ENCODE measurements at places on chromosomes 3 and 15.

GRCh38 chr3:110767838-110768237, 303.8 kb upstream of the NECTIN3 start:
- DNase-seq = no peak

GRCh38 chr15:73232776-73233175, 136.0 kb downstream of the HCN4 start:
- DNase-seq = no peak

DNA sequence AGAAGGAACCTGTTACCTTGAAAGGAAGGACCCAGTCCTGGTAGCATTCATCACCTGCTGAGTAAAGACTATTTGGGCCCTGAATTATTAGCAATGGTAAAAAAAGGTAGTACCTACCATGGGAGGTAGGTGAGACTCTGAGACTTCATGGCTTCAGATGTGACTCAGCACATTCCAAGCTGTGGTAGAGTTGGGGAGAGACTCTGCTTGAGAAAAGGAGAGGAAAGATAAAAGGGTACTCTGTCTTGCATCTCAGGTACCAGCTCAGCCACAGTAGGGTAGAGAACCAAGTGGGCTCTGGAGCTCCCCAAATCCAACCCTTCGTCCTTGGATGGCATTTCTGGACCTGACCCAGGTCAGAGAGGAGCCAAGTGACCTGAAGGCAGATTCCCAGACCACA, 430.4 kb downstream of the TBL1XR1 start:
- DNase-seq = no peak

GRCh38 chr3:53856964-53857363, 10.6 kb downstream of the IL17RB start:
- DNase-seq = no peak

GRCh38 chr3:12408984-12409683, 75.1 kb upstream of the TSEN2 start:
- DNase-seq = no peak

DNA sequence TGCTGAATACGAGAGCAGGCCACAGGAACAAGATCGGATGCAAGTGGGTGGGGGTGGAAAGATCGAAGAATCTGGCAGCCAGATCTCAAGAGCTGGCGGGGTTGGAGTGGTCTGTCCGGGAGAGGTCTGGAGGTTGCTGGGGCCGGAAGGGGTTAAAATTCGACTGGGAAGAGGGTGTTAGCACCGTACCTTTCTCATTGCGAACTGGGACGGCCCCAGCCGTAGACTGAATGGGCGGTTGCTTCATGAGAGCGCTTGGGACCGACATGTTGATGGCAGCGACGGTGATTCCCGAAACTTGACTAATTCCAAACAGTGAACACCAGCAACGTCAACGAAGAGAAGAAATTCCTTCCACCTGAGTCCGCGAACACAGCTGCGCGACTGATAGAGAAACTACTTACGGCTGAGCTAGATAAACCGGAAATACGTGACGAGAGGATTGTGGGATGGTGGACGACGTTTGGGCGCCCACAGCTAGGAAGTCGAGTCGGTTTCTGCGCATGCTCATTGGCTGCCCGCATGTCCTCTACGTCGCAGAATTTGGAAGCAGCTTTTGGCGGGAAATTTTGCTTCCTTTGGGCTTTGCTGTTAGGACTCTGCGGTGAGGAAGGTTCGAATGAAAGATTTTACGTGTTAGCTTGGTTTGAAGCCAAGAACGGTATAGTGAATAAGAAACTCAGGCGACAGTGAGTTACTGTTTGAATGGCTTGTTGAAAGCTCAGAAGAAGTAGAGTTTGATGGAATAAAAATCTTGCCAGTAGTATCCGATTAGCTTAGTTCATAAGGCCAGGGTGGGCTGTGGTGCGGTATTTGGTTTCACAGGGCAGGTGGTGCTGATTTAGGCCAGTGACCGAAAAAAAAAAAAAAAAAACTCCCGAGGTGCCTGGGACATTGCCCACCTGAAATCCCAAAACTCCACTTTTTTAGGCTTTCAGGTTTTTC, at the start of gene MFAP1:
Gene MFAP1, minus strand, starts transcription at position 389 of the 945 bp plus-strand sequence. Its CDS starts 121 bp downstream, at position 268.
- DNase-seq = peak; percentile 95

- DNase-seq = no peak
These were observed 10.1 kb downstream of the CRTC3 start for GRCh38 chr15:90539789-90540188.

GRCh38 chr3:17643691-17644090, 98.7 kb downstream of the TBC1D5 start:
- DNase-seq = no peak

- no peak for DNase-seq
These were observed 23.1 kb downstream of the IFT122 start for GRCh38 chr3:129463094-129463493.

- no peak for DNase-seq
These were observed 84.6 kb upstream of the ALDH1L1 start for GRCh38 chr3:126264952-126265351.

DNA sequence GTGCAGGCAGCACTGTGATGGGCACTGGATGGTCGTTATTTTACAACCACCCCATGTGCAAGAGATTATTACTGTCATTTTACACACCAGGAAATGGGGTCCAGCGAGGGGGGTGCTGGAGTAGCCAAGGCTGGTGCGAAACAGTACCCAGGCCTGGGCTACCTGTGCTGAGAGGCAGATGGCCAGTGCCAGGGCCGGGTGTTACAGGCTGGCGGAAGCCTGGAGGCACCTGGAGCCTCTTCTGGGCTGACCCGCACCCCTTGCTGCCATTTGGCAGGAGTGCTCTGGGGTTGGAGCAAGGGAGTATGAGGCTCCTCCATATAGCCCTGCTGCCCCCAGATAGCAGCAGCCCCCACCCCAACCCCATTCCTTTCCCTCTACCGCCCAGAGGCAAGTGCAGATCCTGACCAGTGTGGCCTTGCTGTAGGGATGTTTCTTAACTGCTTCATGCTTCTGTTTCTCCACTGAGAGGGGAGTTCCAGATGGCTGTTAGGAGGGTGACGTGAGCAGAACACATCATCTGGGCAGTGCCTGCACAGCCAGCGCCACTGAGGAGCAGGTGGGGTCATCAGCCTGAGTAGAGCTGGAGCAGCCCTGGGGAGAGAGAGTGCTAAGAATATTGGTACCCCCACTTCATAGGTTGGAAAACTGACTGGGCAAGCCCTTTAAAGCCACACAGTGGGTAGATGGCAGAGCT, 15.3 kb downstream of the SNX33 start:
- no peak for DNase-seq

- peak; percentile 12 for DNase-seq
These were observed 3.6 kb upstream of the CLDN16 start for GRCh38 chr3:190384309-190384756.

DNA sequence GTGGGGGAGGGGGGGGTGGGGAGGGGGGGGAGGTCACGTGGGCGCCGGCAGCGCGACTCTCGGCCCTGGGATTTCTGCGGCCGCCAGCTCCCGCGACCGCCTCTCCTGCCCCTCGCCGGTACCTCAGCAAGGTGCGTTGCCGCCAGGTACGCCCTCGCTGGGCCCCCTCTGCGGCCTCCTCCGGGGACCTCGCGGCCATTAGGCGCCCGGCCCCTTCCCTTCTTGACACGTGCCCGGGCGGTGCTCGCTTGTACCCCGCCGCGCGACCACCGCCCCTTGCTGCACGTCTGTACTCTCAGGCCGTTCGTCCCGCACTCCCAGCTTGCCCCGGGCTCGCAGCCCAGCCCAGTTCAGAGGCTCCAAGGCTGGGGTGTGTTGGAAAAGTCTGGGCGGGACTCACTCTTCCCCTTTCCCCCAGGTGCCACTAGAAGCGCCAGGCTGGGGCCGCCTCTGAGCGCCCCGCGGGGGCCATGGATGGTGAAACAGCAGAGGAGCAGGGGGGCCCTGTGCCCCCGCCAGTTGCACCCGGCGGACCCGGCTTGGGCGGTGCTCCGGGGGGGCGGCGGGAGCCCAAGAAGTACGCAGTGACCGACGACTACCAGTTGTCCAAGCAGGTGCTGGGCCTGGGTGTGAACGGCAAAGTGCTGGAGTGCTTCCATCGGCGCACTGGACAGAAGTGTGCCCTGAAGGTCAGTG, at the start of gene MAPKAPK3:
Gene MAPKAPK3, plus strand, starts transcription at position 56 of the 696 bp plus-strand sequence. Its CDS starts 415 bp downstream, at position 471.
- no peak for DNase-seq

GRCh38 chr3:2029559-2029958, 69.1 kb upstream of the CNTN4 start:
- DNase-seq = no peak

GRCh38 chr3:175585898-175586297, 726.8 kb downstream of the NAALADL2 start:
- peak; percentile 10 for DNase-seq

Data from HTR-8/SVneo (cell line).